ENCODE measurements at places on chromosomes 5 and 9.

DNA sequence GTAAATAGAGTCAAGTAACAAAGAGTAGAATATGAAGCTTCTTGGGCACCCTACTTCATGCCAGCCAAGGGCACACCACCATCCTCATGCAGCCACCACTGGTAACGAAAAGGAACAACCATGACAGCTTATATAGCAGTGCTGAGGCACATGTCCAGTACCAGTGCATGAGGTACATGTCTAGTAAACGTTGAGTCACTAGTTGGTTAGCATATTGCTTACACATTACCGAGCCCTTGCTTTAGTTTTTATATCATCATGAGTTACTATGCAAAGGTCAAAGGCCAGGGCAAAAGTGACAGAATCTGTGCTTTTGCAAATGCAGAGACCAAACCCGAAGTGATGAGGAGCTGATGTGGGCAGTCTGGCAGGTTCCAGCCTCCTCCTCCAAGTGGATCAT, 147.1 kb upstream of the MAP1B start:
- peaks cover 15% of the 10 kb centered on the region for H3K27me3 ChIP-seq
- no peak for DNase-seq
- no peaks in the 10 kb centered on the region for H3K4me1 ChIP-seq
- no peak overlapping the region for H3K27ac ChIP-seq

GRCh38 chr9:12748016-12748415, 26.8 kb upstream of the LURAP1L start:
- no peaks in the 10 kb centered on the region for H3K36me3 ChIP-seq
- H3K4me1 ChIP-seq, result no peaks in the 10 kb centered on the region
- H3K27ac ChIP-seq, result no peak overlapping the region
- no peak overlapping the region for H3K4me3 ChIP-seq

DNA sequence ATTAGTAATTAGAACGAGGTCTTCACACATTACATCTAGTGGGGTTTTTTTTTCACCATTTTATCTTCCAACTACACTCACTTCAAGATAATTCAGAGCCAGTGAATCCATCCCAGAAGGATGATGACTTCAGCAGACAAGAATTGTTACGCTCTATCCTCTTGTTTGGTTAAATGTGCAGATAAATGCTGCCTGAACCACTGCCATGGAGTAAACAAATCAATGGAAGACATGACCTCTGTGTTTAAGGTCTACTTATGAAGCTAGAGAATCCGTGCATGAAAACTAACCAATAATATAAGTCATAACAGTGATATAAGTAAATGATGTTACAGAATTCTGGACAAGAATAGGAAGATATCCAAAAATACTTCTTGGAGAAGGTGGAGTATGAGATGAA, 602.6 kb downstream of the TLR4 start:
- no peak overlapping the region for H3K4me3 ChIP-seq
- H3K4me1 ChIP-seq, result no peaks in the 10 kb centered on the region
- H3K36me3 ChIP-seq, result no peaks in the 10 kb centered on the region
- H3K27ac ChIP-seq, result no peak overlapping the region
- DNase-seq, result no peak
- H3K27me3 ChIP-seq, result no peaks in the 10 kb centered on the region

- DNase-seq, result no peak
- H3K27ac ChIP-seq, result no peak overlapping the region
- H3K27me3 ChIP-seq, result no peaks in the 10 kb centered on the region
- H3K4me3 ChIP-seq, result no peak overlapping the region
- no peaks in the 10 kb centered on the region for H3K4me1 ChIP-seq
- no peaks in the 10 kb centered on the region for H3K36me3 ChIP-seq
Observed at GRCh38 chr9:120137186-120137840, 442.7 kb downstream of the CDK5RAP2 start.

DNA sequence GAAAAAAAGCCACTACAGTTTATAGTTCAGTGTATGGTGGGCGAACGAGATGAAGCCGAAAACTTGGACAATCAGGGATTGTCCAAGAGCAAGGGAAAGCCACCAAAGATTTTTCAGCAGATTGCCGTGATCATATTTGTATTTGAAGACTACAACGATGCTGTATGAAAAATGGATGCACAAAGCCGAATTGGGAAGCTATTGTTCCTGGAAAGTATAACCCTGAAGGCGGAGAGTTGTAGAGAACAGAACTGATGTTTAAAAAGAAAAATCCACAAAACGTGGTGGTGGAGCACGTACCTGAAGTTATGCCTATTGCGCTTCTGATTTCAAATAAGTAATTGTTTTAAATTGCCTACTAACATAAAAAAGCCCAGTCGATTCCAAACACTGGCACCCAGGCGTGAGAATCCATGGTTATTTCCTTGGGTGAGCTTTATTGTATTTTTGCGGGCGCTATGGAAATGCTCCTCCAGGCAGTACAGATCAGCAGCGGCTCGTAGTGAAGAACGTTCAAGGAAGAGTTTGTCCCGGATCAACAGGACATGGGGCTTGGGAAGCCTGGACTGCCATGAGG, 772 bp upstream of the TARS1 start:
- no peak overlapping the region for H3K4me3 ChIP-seq
- H3K27me3 ChIP-seq, result no peaks in the 10 kb centered on the region
- H3K27ac ChIP-seq, result no peak overlapping the region
- no peak for DNase-seq
- H3K4me1 ChIP-seq, result peaks cover 28% of the 10 kb centered on the region

DNA sequence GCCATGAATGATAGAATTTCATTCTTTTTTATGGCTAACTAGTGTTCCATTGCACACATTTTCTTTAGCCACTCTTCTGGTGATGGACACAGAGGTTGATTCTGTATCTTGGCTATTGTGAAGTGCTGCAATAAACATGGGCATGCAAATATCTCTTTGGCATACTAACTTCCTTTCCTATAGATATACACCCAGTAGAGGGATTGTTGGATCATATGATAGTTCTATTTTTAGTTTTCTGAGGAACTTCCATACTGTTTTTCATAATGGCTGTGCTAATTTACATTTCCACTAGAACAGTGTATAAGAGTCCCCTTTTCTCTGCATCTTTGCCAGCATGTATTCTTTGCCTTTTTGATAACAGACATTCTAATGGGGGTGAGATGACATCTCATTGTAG, 50.4 kb upstream of the CDK5RAP2 start:
- no peak overlapping the region for H3K4me3 ChIP-seq
- peaks cover 3% of the 10 kb centered on the region for H3K27me3 ChIP-seq
- H3K4me1 ChIP-seq, result peaks cover 25% of the 10 kb centered on the region
- no peak overlapping the region for H3K27ac ChIP-seq
- peaks cover 9% of the 10 kb centered on the region for H3K36me3 ChIP-seq
- DNase-seq, result no peak

GRCh38 chr5:101517795-101518194, 614.7 kb upstream of the ST8SIA4 start:
- no peaks in the 10 kb centered on the region for H3K27me3 ChIP-seq
- H3K27ac ChIP-seq, result no peak overlapping the region
- no peaks in the 10 kb centered on the region for H3K36me3 ChIP-seq
- H3K4me1 ChIP-seq, result no peaks in the 10 kb centered on the region
- no peak for DNase-seq

DNA sequence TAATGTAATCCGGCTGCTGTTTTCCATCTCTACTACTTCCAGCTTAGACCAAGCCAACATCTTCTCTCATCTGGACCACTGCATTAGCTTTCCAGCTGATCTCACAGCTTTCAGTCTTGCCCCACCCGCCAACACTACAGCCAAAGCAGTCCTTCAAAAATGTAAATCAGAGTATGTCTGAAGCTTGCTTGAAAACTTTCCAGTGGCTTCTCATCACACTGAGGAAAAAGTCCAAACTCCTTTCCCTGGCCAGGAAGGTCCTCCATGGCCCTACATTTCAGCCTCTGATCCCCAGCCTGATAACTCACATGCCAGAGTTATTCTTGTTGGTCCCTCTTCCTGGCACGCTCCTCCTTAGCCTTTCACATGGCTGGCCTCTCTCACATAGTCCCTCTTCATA, 38.5 kb downstream of the TTC1 start:
- 0 out of 2 replicates have a peak, but pooled peaks cover 1% of the 10 kb centered on the region for H3K27me3 ChIP-seq
- H3K36me3 ChIP-seq, result peaks cover 41% of the 10 kb centered on the region
- no peak for DNase-seq
- no peak overlapping the region for H3K4me3 ChIP-seq
- no peak overlapping the region for H3K27ac ChIP-seq
- peaks cover 13% of the 10 kb centered on the region for H3K4me1 ChIP-seq

DNA sequence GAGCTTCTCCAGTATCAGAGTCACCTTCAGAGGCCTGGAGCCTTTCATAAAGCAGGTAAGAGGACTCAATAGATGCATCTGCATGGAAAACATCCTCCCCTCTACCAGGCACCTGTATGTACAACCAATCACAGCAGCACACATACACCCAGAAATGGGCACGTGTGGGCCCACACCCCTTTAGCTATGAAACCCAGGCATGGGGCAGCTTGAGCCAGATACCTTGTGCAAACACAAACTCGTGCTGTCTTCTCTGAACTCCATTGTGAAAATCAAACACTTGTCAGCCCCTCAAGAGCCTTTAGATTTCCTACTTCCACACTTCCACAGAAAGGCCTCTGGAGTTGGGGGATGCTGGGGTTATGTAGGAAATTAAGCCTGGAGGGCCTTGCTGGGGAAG, 1.1 kb upstream of the CSF2 start:
- H3K27ac ChIP-seq, result no peak overlapping the region
- no peak for DNase-seq
- H3K4me1 ChIP-seq, result peaks cover 39% of the 10 kb centered on the region

- no peaks in the 10 kb centered on the region for H3K4me1 ChIP-seq
- no peaks in the 10 kb centered on the region for H3K27me3 ChIP-seq
- DNase-seq, result no peak
- H3K27ac ChIP-seq, result no peak overlapping the region
Observed at GRCh38 chr5:100406640-100407039, 128.5 kb upstream of the FAM174A start.

DNA sequence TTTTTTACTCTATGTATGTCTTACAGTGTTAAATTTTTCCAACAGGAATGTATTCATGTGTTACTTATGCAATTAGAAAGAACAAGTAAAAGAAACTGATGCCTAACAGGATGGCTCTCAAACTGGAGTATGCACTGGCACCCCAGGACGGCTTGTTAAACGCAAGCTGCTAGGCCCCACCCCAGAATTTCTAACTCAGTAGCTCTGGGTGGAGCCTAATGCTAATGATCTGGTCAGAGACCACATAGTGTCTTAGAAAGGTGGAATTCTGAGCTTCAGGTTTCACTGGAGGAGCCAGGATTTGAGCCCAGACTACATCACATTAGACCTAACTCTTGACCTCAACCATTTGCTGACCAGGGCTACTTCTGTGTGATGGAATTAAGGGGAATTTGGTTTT, 34.4 kb downstream of the SHC3 start:
- H3K27me3 ChIP-seq, result no peaks in the 10 kb centered on the region
- H3K27ac ChIP-seq, result no peak overlapping the region
- H3K4me1 ChIP-seq, result peaks cover 14% of the 10 kb centered on the region
- no peak overlapping the region for H3K4me3 ChIP-seq
- H3K36me3 ChIP-seq, result no peaks in the 10 kb centered on the region

- H3K27ac ChIP-seq, result no peak overlapping the region
- no peaks in the 10 kb centered on the region for H3K36me3 ChIP-seq
- peaks cover 6% of the 10 kb centered on the region for H3K4me1 ChIP-seq
- DNase-seq, result no peak
Observed at GRCh38 chr5:141800617-141801016, 77.6 kb downstream of the PCDH1 start.

GRCh38 chr9:106127776-106128175, 433.4 kb downstream of the TMEM38B start:
- no peaks in the 10 kb centered on the region for H3K4me1 ChIP-seq
- H3K27me3 ChIP-seq, result no peaks in the 10 kb centered on the region
- H3K36me3 ChIP-seq, result no peaks in the 10 kb centered on the region
- H3K27ac ChIP-seq, result no peak overlapping the region

- H3K27me3 ChIP-seq, result peaks cover 4% of the 10 kb centered on the region
- no peaks in the 10 kb centered on the region for H3K4me1 ChIP-seq
- DNase-seq, result no peak
- H3K36me3 ChIP-seq, result no peaks in the 10 kb centered on the region
- H3K4me3 ChIP-seq, result no peak overlapping the region
Observed at GRCh38 chr5:107306594-107306993, 364.1 kb downstream of the EFNA5 start.

DNA sequence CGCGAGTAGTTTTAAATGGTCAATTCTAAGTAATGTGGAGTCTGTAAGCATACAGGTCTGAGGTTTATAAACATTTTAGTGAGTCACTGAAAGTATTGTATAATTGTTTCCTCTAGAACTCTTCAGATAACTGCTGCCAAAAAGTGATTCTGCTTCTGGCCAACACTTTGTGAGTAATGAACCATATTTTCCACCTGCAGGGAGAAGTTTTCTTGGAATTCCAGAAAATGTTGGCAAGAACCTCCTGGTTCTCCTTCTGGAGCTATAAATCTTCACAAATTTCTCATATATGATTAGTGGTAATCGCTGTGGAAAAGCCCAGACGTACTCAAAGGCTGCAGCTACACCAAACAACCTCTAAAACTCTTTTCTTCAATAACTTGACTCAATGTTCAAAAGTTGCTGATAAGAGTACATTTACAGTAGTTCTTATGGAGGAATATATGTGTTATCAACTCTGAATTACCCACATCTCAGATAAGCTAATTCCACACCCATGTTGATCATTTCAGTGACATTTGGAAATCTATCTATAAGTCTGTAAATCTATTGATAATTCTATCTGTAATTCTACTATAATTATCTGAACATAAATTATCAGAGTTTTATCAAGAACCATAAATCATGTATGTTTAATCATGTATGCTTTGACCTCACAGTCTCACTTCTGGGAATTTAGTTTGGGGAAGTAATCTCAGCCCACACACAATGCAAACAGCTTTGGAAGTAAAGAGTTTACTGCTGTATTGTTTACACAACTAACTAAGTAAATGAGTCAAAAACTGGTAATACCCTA, 74.1 kb downstream of the FNBP1 start:
- H3K4me3 ChIP-seq, result peak overlapping the region; percentile 37
- peak; percentile 91 for DNase-seq
- H3K27ac ChIP-seq, result peak overlapping the region; percentile 64
- peaks cover 56% of the 10 kb centered on the region for H3K4me1 ChIP-seq
- H3K36me3 ChIP-seq, result peaks cover 15% of the 10 kb centered on the region
- H3K27me3 ChIP-seq, result peaks cover 2% of the 10 kb centered on the region

GRCh38 chr5:113038714-113039113, 62.1 kb downstream of the DCP2 start:
- no peak for DNase-seq
- H3K4me3 ChIP-seq, result no peak overlapping the region
- no peaks in the 10 kb centered on the region for H3K36me3 ChIP-seq
- no peak overlapping the region for H3K27ac ChIP-seq
- H3K27me3 ChIP-seq, result peaks cover 6% of the 10 kb centered on the region
